ENCODE measurements at places on chromosomes 5 and 9.

DNA sequence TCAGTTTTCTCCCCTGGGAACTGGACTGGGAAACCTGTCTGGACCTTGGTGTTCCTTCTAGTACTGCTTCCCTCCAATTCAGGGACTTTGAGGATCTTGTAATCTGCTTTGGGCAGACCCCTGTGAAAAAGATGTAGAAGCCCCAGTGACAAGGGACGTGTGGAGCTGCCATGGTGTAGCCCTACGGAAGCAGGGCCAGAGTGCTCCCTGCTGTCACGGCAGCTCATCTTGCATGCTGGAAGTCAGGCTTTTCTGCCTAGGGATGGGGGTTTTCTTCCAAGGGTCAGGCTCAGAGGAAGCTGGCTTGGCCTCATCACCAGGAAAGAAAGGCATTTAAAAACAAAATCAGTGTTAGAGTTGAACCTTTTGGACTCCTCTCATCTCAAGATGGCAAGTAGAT, 86.4 kb downstream of the AMBP start:
- DNase-seq, result no peak

GRCh38 chr5:1699394-1699793, 100.2 kb downstream of the MRPL36 start:
- no peak for DNase-seq

DNA sequence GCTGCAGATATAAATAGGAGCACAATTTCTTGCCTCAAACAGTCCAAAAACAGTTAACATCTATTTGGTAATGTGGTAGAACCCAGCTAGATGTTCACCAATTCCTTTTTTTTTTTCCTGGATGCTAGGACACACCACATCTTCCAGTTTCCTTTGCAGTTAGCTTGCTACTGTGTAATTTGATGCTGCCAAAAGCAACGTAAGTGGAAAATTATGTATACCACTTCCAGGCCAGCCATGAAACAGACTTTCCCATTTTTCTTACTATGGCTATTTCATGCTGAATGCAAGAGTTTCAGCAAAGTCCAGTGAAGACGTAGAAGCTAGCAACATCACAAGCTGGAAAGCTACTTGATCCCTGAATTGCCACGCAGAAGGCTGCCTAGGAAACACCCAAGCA, 667.2 kb downstream of the TLE1 start:
- DNase-seq, result no peak

DNA sequence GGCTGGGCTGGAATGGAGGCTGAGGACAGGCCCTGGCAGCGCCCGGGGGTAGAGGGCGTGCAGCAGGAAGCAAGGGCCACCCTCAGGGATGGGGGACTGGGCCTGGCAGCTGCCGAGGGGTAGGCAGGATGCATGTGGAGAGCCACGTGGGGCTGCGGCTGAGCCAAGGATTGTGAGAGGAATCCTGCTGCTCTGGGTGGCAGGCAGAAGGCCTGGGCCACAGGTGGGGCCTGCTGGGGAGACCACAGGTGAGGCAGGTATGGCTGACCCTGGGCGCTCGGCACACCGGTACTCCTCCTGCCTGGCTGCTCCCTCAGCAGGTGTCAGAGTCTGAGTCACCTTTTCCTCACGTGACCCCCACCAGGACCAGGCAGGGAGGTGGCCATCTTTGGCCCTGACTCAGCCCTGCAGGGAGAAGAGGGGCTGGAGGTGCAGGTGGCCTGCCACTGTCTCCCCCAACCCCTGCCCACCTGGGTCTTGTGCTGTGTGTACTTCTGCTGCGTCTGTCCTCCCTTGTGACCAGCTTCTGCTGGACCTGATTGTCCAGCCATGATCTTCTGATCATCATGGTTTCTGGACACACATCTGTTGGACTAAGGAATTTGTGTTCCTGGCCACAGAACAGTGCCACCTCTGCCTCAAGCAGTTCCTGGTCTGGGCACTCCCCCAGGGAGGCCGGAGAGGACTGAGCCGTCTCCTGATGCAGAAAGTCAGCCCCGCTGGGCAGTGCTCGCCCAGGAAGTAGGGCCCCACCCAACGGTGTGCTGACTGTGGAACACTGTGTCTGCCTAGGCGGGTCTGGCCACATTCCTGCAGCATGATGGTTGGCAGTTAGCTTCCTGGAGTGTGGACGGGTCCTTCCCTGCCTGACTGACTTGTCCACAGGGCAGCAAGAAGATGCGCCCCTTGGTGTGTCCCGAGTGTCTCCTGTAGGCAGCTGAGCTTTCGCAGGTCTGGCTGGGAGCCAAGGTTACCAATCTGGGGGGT, 6.4 kb downstream of the ARRDC1 start:
- no peak for DNase-seq

DNA sequence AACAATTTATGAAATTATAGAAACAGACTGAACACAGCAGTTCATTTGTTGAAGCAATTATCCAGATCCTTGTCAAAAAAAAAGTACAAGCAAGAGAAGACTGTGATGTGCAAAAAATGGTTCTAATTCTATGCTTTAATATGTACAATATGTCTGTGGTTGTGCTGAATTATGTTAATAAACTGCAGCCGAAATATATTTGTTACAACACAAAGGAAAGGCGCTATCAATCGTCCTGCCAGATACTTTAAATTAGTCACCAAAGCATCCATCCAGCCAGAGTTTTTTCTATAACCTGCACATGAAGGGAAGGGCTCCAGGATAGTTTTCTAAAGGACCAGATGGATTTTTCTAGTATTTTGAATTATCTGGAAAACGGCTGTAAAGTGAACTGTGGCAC, 259.5 kb downstream of the BNC2 start:
- DNase-seq, result no peak

GRCh38 chr9:131754846-131755245, 15.0 kb upstream of the RAPGEF1 start:
- DNase-seq, result no peak

GRCh38 chr5:80884929-80885328, 75.2 kb upstream of the RASGRF2 start:
- DNase-seq, result no peak

DNA sequence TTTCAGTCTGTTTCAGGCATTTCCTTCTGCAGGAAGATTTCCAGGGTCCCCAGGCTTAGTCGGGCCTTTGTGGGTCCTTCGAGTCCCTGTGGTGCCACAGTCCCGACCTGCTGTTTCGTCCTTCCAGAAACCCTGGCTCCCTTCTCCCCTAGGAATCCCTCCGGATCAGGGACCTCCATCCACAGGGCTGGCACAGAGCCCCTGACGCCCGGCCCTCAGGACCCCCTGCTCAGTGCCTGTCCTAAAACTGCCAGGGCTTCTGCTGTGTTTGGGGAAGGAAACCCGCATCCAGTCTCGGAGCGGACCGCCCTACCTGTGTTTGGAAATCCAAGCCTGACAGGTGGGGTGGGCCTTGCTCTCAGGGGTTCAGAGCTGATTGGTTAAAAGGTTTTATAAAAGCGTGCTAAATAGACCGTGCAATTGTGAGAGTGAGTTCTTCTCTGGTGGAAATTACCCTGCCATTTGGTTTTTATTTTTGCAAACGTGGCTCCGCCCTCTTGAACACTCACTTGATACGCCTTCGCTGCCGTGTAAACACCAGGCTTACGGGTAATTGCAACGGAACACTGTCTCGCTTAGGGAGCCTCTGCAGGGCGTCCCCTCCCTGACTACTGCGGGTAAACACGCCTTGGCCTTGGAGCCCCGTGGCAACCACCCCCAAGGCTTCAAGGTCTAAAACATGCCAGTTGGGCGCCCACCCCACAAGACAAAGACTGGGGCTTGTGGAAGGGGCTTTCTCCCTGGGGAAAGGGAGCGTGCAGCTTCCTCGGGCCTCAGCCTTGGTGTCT, 121.2 kb downstream of the PHF2 start:
- DNase-seq, result no peak

DNA sequence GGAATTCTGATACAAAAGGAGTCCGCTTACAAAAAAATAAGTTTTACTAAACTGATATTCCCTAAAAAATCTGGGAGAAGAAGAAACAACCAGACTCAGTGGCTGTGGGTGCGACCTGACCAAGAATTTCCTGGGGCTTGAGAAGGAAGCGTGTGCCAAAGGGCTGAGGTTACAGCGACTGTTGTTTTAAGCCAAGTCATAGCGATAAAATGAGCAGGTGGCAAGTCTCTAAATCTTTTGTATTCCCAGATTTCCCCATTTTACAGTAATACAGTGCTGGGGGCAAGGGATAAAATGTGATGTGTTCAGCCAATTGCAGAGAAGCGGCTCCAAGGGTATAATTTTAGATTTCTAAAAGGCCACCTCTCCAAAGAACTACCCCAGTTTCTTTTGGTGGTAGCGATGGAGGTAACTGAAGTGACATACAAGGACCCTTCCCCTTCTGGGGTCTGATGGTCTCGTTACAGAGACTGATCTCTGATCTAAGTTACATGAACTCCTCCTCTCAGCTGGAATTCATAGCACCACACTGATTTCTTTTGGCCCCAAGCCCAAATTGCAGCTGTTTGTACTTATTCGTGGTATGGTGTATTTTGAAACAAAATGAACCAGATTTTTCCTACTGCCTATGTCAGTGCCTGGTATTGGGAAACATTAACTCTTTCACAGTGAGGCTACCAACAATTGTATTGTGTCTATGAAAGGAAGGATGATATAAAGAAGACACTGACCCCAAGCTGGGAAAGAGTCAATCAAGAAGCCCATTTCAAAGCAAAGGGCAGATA, 41.6 kb downstream of the LPAR1 start:
- DNase-seq, result peak; percentile 80

All from A673 (cell line).